Stimulated activated CD4-positive, alpha-beta T cell treated with anti-CD3 and anti-CD28 coated beads, Interleukin-2, amount 100 ng/mL, for 4 hours (primary cell): ENCODE measurements at places on chromosomes 1 and 21.

- peak; percentile 26 for DNase-seq
These were observed 5.8 kb downstream of the VWA1 start for GRCh38 chr1:1441002-1441888.

DNA sequence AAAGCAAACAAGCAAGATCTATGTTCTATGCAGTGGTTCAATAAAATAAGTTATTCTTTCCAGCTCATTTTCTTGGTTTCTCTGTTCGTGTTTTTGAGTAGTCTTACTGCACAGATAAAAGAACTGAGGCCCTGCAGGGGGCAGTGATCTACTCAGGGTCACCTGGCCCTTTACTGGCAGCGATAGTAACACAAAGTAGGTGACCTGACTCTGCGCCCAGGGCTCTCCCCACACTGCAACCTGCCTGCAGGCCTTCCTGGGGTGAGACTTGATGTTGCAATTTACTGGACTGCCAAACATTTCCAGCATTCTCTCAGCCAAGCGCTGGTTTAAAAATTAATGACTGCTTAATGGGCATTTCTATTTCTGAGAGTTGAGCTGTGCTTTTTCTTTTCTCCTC lies 110.3 kb downstream of the HUNK start:
- DNase-seq, result no peak

GRCh38 chr1:221350091-221350490 lies 391.8 kb downstream of the DUSP10 start:
- no peak for DNase-seq

- DNase-seq, result no peak
These were observed 50.6 kb downstream of the RPRD2 start for GRCh38 chr1:150414592-150414991.

DNA sequence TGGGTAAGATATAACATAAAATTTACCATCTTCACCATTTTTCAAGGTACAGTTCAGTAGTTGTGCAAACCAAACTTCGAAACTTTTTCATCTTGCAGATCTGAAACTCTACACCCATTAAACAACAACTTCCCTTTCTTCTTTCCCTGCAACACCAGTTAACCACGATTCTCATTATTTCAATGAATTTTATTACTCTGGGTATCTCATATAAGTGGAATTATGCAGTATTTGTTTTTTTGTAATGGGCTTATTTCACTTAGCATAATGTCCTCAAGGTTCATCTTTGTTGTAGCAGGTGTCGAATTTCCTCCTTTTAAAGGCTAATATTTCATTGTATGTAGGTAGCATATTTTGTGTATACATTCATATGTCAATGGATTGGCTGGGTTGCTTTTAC lies 146.1 kb downstream of the SPATA46 start:
- no peak for DNase-seq
